ENCODE measurements at places on chromosomes 5 and 9.

DNA sequence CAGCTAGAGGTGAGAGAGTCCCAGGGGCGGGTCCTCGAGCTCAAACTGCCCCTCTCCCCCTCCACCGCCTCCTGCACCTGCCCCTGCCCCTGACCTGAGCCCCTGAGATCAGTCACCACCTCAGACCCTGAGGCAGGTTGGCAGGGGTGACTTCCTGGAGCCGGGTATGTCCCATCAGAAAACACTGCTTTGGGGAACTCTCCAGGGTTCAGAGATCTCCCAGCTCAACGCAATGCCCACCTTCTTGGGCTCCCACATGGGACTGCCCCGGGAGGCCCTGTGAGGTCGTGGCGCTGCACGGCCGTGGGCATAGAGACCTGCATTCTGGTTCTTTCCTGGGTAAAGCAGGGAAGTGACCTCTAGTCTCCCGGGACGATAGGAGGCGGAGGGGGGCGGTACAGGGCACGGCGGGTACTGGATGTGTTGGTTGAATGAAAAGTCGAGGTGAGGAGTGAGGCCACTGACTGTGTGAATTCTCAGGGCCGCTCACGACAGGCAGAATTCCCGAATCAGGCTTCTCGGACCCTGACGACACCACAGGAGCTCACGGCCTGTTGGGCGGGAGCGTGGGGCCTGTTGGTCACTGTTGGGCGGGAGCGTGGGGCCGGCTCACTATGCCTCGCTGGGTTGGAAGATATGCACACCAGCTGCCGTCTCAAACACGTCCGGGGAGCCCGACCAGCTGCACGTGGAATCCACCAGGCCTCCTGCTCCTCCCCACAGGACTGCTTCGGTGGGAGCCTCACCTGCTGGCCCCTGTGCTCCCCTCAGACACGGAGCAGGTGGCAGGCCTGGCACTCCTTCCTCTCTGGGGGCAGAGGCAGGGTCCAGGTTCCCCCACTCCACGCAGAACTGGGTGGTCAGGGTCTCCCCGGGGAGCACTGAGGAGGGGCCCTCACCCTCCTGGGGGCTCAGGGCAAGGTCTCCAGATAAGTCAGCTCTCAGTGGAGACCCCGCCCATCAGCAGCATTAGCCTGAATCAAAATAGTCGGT is 178.0 kb upstream of the PPP1R26 start:
- no peaks in the 10 kb centered on the region for H3K36me3 ChIP-seq
- H3K4me3 ChIP-seq, result no peak overlapping the region
- DNase-seq, result no peak
- H3K27me3 ChIP-seq, result peaks cover 89% of the 10 kb centered on the region
- H3K4me1 ChIP-seq, result no peaks in the 10 kb centered on the region
- no peak overlapping the region for H3K27ac ChIP-seq

GRCh38 chr5:37975531-37975930 is 135.7 kb upstream of the GDNF start:
- no peaks in the 10 kb centered on the region for H3K36me3 ChIP-seq
- H3K4me3 ChIP-seq, result no peak overlapping the region
- no peaks in the 10 kb centered on the region for H3K4me1 ChIP-seq

GRCh38 chr5:26518065-26518464 is 520.3 kb downstream of the CDH9 start:
- H3K27ac ChIP-seq, result no peak overlapping the region
- no peaks in the 10 kb centered on the region for H3K36me3 ChIP-seq
- DNase-seq, result no peak
- H3K4me3 ChIP-seq, result no peak overlapping the region
- H3K27me3 ChIP-seq, result no peaks in the 10 kb centered on the region

- H3K4me1 ChIP-seq, result no peaks in the 10 kb centered on the region
- no peak overlapping the region for H3K4me3 ChIP-seq
- no peaks in the 10 kb centered on the region for H3K27me3 ChIP-seq
- H3K36me3 ChIP-seq, result no peaks in the 10 kb centered on the region
- no peak for DNase-seq
Measured at GRCh38 chr5:96322217-96322616, 110.8 kb downstream of the PCSK1 start.

DNA sequence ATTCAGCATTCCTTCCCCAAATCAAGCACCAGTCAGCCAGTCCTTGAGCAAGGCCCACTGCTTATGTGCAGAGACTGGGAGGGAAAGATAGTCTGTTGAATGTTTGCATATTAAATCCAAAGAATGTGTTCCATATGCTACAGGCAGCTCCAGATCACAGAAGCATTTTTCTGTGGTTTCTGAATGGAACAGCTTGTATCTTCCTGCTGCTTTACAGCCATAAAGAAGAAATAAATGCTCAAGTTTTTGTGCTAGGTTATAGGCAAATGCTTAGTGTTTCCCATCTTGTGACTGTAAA is 310.3 kb downstream of the TRIM36 start:
- DNase-seq, result no peak
- no peaks in the 10 kb centered on the region for H3K4me1 ChIP-seq
- no peaks in the 10 kb centered on the region for H3K36me3 ChIP-seq
- H3K27me3 ChIP-seq, result no peaks in the 10 kb centered on the region

DNA sequence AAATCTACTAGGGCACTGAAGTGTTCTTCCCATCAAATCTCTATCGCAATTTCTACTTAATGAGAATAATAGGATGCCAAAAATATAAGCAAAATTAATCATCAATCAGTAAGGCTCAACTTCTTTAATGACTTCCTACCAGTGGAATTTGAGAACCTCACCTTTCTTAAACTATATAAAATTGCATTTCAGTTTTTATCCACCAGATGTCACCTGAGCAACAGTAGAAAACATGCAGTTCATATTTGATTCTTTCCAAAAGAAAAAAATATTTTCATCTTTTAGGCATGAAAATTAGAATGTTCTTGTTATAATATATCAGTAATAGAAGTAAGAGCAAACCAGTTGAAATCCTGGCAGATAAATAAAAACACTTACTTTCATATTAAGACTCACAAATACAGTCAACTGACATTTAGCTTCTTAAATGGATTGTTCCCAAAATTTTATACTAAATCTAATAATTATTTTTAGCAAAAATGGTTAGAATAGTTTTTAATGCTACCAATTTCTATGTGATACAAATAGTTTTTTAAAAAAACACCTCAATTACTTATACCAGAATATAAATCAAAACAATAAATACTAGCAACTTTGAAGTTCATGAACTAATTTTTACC is 13.4 kb upstream of the CCDC112 start:
- no peak for DNase-seq
- no peaks in the 10 kb centered on the region for H3K27me3 ChIP-seq
- no peaks in the 10 kb centered on the region for H3K36me3 ChIP-seq
- H3K4me3 ChIP-seq, result no peak overlapping the region
- no peak overlapping the region for H3K27ac ChIP-seq

GRCh38 chr5:136636001-136636400 is 270.7 kb upstream of the TRPC7 start:
- DNase-seq, result no peak
- H3K27me3 ChIP-seq, result no peaks in the 10 kb centered on the region

- no peak overlapping the region for H3K27ac ChIP-seq
- H3K4me1 ChIP-seq, result peaks cover 6% of the 10 kb centered on the region
- DNase-seq, result no peak
- H3K4me3 ChIP-seq, result no peak overlapping the region
- peaks cover 58% of the 10 kb centered on the region for H3K36me3 ChIP-seq
- no peaks in the 10 kb centered on the region for H3K27me3 ChIP-seq
Measured at GRCh38 chr9:135945969-135946368, 15.2 kb downstream of the UBAC1 start.

DNA sequence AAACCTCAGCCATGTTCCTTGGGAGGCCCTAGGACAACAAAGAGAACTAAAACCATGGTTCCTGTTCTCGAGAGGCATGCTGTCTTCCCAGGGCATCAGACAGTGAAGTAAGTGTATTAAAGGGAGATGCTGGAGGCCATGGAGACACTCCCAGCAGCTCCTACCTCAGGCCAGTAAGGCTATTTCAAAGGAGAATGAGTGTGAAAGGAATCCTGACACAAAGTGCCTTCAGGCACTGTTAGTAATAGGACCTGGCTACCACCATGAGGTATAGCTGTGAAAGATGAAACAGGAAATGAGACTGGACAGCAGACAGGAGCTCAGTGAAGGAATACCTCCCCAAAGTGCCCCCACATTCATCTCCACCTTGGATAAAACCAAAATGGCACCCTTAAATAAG is 71.0 kb downstream of the FANCC start:
- H3K27me3 ChIP-seq, result no peaks in the 10 kb centered on the region
- H3K27ac ChIP-seq, result no peak overlapping the region
- peak; percentile 60 for DNase-seq
- H3K4me3 ChIP-seq, result no peak overlapping the region

- no peak overlapping the region for H3K27ac ChIP-seq
- no peak overlapping the region for H3K4me3 ChIP-seq
- no peak for DNase-seq
- no peaks in the 10 kb centered on the region for H3K4me1 ChIP-seq
- H3K27me3 ChIP-seq, result no peaks in the 10 kb centered on the region
Measured at GRCh38 chr5:146660376-146660960, 144.5 kb upstream of the GPR151 start.

All from esophagus muscularis mucosa (tissue), 4 donors.